ENCODE measurements at places on chromosomes 5 and 9. TPM values are rescaled to one million over a fixed set of nuclear protein-coding genes. Genes with fewer than 3 reads are reported as not detected.

NPDC1 gene
- total RNA-seq = 32.7 TPM

PTGDS gene
- not detected for total RNA-seq

ALDH7A1 gene
- total RNA-seq = 3.5 TPM

MORN5 gene
- total RNA-seq = not detected

C8G gene
- total RNA-seq = 0.76 TPM

PCDHGC4 gene
- not detected for total RNA-seq

DNA sequence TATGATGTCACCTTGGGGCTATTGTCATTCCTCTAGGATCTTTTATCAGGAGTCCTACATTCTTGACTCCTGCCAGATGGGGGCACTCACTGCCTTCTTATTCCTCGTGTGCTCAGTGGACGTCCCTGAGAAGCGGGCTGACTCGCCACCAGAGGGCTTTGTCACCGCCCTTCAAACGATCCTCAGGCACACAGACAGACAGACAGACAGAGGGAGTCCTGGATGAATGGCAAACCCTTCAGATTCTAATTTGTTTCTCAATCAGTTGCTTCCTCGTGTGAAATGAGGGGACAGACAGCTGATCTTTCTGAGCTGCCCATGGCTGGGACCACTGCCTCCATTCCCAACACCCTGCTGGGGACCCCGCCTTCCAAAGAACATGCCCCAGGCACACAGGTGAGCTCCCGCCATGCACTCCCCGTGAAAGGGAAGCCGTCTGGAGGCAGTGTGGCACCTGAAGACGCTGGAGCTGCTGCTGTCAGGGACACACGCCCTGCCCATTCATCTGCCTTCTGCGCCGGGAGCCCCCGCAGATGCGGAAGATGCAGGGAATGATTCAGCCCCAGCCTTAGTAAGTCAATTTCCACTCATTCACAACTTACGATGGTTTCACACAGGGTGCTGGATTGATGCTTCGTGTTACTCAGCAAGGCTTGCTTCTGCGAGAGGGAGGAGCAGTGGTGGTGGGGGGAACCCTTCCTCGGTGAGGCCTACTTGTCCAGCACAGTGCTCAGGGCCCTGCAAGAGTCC, 24.9 kb upstream of the SH3PXD2B start:
- H3K27me3 ChIP-seq = peaks cover 4% of the 10 kb centered on the region
- peak; percentile 20 for DNase-seq
- H3K36me3 ChIP-seq = no peaks in the 10 kb centered on the region
- no peak overlapping the region for H3K4me3 ChIP-seq
- H3K27ac ChIP-seq = no peak overlapping the region

DNA sequence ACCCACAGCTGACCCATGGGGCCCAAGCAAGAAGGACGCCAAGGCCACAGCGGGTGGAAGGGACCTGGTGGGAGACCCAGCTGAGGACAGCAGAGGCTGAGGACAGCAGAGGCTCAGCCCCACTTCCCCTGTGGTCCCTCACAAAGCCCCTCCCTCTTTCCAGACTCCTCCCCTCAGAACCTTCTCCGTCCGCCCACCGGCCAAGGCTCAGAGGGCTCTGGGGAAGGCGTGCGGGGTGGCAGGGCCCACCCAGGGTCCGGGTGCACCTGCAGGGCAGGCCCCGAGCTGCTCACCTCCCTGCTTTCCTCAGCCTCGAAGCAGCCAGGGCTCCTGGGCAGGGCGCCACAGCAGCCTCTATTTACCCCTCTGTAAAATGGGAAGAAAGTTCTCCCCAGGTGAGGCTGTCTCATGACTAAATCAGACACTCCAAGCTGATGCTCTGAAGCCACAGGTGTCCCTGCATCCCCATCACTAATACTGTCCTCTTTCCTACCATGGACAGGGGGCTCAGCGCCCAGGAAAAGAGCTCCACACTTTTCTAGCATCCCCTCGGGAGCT, 137.9 kb upstream of the PPP1R26 start:
- H3K4me1 ChIP-seq = no peaks in the 10 kb centered on the region
- peaks cover 5% of the 10 kb centered on the region for H3K27me3 ChIP-seq
- H3K4me3 ChIP-seq = no peak overlapping the region
- no peaks in the 10 kb centered on the region for H3K36me3 ChIP-seq

- DNase-seq = no peak
- no peaks in the 10 kb centered on the region for H3K4me1 ChIP-seq
- H3K27ac ChIP-seq = no peak overlapping the region
- H3K36me3 ChIP-seq = no peaks in the 10 kb centered on the region
- no peaks in the 10 kb centered on the region for H3K27me3 ChIP-seq
Observed at GRCh38 chr5:93220431-93220830, 360.6 kb downstream of the NR2F1-AS1 start.

GRCh38 chr9:37942621-37943344, 38.9 kb upstream of the SLC25A51 start:
- H3K4me3 ChIP-seq = no peak overlapping the region
- no peaks in the 10 kb centered on the region for H3K27me3 ChIP-seq
- no peaks in the 10 kb centered on the region for H3K4me1 ChIP-seq
- no peak overlapping the region for H3K27ac ChIP-seq
- no peaks in the 10 kb centered on the region for H3K36me3 ChIP-seq

GRCh38 chr9:14994738-14995137, 84.5 kb upstream of the FREM1 start:
- H3K27ac ChIP-seq = no peak overlapping the region
- H3K36me3 ChIP-seq = no peaks in the 10 kb centered on the region
- no peak overlapping the region for H3K4me3 ChIP-seq
- peaks cover 7% of the 10 kb centered on the region for H3K27me3 ChIP-seq
- DNase-seq = no peak
- H3K4me1 ChIP-seq = peaks cover 28% of the 10 kb centered on the region

DNA sequence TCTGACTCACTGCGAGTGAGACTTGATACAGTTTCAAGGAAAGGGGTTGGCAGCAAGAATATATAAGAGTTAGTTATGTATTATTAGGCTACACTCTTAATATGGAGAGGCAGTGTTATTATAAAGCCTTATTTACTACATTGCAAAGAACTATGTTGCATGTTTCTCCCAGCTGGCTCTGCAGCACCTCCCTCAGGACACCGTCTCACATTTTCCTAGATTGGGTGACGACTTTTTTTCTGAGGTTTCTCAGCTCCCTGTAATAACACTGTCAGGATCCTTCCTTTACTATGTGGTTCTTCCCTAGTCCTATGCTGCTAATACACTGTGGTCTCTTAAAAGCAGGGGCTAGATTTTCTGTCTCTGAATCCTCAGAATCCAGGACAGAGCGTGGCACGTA, 153.7 kb downstream of the INSYN2B start:
- H3K27ac ChIP-seq = no peak overlapping the region
- no peak overlapping the region for H3K4me3 ChIP-seq
- peaks cover 45% of the 10 kb centered on the region for H3K36me3 ChIP-seq

GRCh38 chr9:116349684-116350083, 196.1 kb downstream of the PAPPA start:
- H3K4me1 ChIP-seq = no peaks in the 10 kb centered on the region
- H3K27me3 ChIP-seq = no peaks in the 10 kb centered on the region
- H3K4me3 ChIP-seq = no peak overlapping the region
- no peak for DNase-seq
- no peaks in the 10 kb centered on the region for H3K36me3 ChIP-seq

- H3K27ac ChIP-seq = no peak overlapping the region
- H3K36me3 ChIP-seq = no peaks in the 10 kb centered on the region
- H3K4me1 ChIP-seq = no peaks in the 10 kb centered on the region
- H3K27me3 ChIP-seq = peaks cover 10% of the 10 kb centered on the region
- no peak for DNase-seq
Observed at GRCh38 chr5:159799701-159800100, 116.6 kb upstream of the ADRA1B start.

- H3K36me3 ChIP-seq = peaks cover 13% of the 10 kb centered on the region
- no peak overlapping the region for H3K27ac ChIP-seq
- H3K4me1 ChIP-seq = peaks cover 10% of the 10 kb centered on the region
- H3K4me3 ChIP-seq = no peak overlapping the region
Observed at GRCh38 chr5:69219939-69220338, 14.7 kb upstream of the CDK7 start.

- H3K27me3 ChIP-seq = no peaks in the 10 kb centered on the region
- DNase-seq = no peak
- peaks cover 57% of the 10 kb centered on the region for H3K36me3 ChIP-seq
- peak overlapping the region; percentile 98 for H3K4me3 ChIP-seq
Observed at GRCh38 chr5:77031891-77032290, 1.7 kb downstream of the AGGF1 start.

DNA sequence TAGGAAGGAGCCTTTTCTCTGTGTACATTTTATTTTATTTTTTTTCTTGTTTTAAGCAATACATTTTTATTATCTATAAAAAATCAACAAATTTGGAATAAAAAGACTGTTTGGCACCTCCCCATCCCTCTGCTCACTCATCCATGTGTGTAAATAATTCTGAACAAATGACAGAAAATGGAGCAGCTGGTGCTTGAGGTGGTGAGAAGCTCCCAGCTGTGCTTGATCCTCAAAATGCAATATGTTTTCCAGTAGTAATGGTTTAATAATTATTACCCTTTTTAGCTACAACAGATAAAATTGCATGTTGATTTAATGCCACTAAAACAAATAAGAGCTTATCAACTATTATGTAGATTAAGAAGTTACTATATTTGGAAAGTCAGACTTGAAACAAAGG, 132.5 kb downstream of the CDH18 start:
- H3K4me1 ChIP-seq = no peaks in the 10 kb centered on the region
- H3K27ac ChIP-seq = no peak overlapping the region
- H3K27me3 ChIP-seq = no peaks in the 10 kb centered on the region

GRCh38 chr9:123011878-123012528, 21.5 kb upstream of the GPR21 start:
- H3K4me3 ChIP-seq = no peak overlapping the region
- H3K27me3 ChIP-seq = no peaks in the 10 kb centered on the region
- H3K36me3 ChIP-seq = peaks cover 64% of the 10 kb centered on the region
- DNase-seq = no peak
- no peaks in the 10 kb centered on the region for H3K4me1 ChIP-seq
- H3K27ac ChIP-seq = no peak overlapping the region

GRCh38 chr9:113247640-113248039, 26.3 kb downstream of the SLC31A1 start:
- no peak for DNase-seq
- H3K4me3 ChIP-seq = no peak overlapping the region
- no peak overlapping the region for H3K27ac ChIP-seq
- H3K4me1 ChIP-seq = peaks cover 5% of the 10 kb centered on the region

DNA sequence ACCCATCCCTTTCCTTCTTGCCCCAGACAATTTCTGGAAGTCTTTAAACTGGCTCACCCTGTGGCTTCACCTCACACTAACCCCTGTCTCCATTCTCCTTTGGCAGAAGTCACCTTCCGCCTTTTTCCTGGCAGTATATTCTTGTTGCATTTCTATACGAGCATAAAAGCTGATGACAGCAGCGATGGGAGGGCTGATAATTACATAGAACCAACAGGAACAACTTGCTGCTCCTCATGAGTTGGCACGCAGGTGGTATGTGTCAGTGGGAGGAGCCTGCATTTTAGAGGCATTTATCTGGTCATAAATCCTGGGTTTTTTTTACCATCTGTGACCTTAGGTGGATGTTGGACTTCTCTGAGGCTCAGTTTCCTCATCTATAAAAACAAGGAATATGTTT, 61.4 kb upstream of the CKMT2 start:
- no peak for DNase-seq
- no peak overlapping the region for H3K27ac ChIP-seq
- peaks cover 16% of the 10 kb centered on the region for H3K4me1 ChIP-seq
- no peak overlapping the region for H3K4me3 ChIP-seq
- H3K27me3 ChIP-seq = no peaks in the 10 kb centered on the region

GRCh38 chr5:12772276-12772675, 868.0 kb upstream of the CTNND2 start:
- no peaks in the 10 kb centered on the region for H3K27me3 ChIP-seq
- H3K4me3 ChIP-seq = no peak overlapping the region
- no peaks in the 10 kb centered on the region for H3K4me1 ChIP-seq
- H3K27ac ChIP-seq = no peak overlapping the region

DNA sequence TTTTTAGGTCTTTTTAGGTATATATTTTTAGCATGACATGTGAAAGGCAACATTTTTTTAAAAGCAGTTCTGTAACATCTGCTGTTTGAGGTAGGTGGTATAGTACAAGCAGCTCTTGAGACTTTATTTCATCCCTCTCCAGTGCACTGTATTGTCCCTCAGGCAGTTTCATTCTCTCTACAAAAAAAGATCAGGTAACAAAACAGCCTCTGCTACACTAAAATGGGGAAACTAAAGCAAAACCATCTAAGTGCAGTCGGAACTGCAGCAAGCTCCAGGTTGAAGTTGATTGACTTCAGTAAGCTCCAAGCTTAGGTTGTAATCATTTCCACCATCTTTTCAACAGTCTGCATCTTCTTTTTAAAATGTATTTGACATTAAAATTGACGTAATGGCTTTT, 195.6 kb downstream of the DEPDC1B start:
- no peaks in the 10 kb centered on the region for H3K36me3 ChIP-seq
- H3K27me3 ChIP-seq = no peaks in the 10 kb centered on the region
- peaks cover 9% of the 10 kb centered on the region for H3K4me1 ChIP-seq
- H3K27ac ChIP-seq = no peak overlapping the region

GRCh38 chr9:135229701-135230385, 142.4 kb downstream of the OLFM1 start:
- H3K4me1 ChIP-seq = no peaks in the 10 kb centered on the region
- H3K36me3 ChIP-seq = no peaks in the 10 kb centered on the region
- no peak overlapping the region for H3K27ac ChIP-seq
- no peak for DNase-seq
- H3K4me3 ChIP-seq = no peak overlapping the region
- H3K27me3 ChIP-seq = no peaks in the 10 kb centered on the region

DNA sequence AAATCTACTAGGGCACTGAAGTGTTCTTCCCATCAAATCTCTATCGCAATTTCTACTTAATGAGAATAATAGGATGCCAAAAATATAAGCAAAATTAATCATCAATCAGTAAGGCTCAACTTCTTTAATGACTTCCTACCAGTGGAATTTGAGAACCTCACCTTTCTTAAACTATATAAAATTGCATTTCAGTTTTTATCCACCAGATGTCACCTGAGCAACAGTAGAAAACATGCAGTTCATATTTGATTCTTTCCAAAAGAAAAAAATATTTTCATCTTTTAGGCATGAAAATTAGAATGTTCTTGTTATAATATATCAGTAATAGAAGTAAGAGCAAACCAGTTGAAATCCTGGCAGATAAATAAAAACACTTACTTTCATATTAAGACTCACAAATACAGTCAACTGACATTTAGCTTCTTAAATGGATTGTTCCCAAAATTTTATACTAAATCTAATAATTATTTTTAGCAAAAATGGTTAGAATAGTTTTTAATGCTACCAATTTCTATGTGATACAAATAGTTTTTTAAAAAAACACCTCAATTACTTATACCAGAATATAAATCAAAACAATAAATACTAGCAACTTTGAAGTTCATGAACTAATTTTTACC, 13.4 kb upstream of the CCDC112 start:
- H3K27me3 ChIP-seq = peaks cover 50% of the 10 kb centered on the region
- no peaks in the 10 kb centered on the region for H3K4me1 ChIP-seq
- H3K36me3 ChIP-seq = no peaks in the 10 kb centered on the region
- no peak overlapping the region for H3K4me3 ChIP-seq
- no peak for DNase-seq
